ENCODE measurements at places on chromosomes 5 and 9.

GRCh38 chr5:68027519-68027918 lies 188.0 kb upstream of the PIK3R1 start:
- DNase-seq = no peak

- DNase-seq = no peak
Measured at GRCh38 chr9:98869078-98869745, 61.7 kb downstream of the GALNT12 start.

GRCh38 chr9:125126019-125126746 lies 17.1 kb downstream of the SCAI start:
- DNase-seq = peak; percentile 68

GRCh38 chr9:82202808-82203207 lies 214.2 kb downstream of the SPATA31D1 start:
- no peak for DNase-seq

- no peak for DNase-seq
Measured at GRCh38 chr9:125133403-125134329, 9.7 kb downstream of the SCAI start.
